Stimulated activated CD4-positive, alpha-beta T cell treated with anti-CD3 and anti-CD28 coated beads, Interleukin-1b, Interleukin-23, amount 100 ng/mL, for 1 hour (primary cell): ENCODE measurements at places on chromosomes 2 and 18.

DNA sequence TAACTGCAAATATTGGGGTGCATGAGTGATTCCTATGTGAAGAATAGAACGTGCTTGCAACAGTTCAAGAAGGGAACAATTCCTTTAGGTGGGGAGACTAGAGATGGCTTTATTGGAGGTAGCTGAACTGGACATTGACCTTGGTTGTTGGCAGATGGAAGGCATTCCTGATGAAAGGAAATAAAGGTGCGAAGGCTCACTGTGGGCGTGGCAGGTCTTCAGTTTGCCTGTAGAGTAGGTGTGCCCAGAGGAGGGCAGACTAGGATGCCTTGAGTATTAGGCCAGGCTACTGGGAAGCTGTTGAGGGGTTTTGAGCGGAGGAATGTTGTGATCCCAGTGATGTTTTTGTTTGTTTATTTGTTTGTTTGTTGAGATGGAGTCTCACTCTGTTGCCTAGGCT lies 2.8 kb downstream of the SPR start:
- DNase-seq: no peak

DNA sequence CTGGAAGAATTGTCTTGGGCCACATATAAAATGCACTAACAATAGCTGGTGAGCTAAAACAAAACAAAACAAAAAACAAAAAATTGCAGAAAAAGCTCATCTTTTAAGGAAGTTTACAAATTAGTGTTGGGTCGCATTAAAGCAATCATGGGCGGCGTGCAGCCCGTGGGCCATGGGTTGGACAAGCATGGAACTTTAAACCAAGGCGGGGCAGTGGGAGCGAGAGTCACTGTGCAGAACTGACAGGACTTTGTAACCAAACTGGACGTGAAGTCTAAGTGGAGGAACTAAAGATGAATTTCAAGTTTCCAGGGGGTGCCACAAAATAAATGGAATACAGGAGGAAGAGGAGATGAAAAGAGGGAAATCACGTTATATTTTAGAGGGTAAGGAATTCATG lies 80.7 kb downstream of the PSMG2 start:
- no peak for DNase-seq

DNA sequence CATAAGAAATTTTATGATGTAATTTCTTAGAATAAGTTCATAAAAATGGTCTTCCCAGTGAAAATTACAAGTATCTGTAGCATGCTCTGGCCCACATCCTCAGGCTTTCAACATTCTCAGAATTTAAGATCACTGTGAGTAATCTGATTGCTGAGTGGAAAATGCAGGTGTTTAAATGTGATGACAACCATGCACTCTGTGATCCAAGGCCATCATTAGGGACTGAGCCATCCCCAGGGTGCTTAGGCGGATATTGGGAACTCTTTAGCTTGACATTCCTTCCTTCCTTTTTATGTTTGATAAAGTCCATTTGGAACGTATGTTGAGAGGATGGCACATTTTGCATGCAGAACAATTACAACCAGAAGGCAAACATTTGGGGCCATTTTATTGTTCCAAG lies 95.5 kb downstream of the ARL4C start:
- no peak for DNase-seq

- DNase-seq: no peak
These were observed 234.6 kb upstream of the SIX3 start for GRCh38 chr2:44706681-44707553.

GRCh38 chr2:193463011-193463410 lies 1268.3 kb upstream of the TMEFF2 start:
- DNase-seq: no peak

DNA sequence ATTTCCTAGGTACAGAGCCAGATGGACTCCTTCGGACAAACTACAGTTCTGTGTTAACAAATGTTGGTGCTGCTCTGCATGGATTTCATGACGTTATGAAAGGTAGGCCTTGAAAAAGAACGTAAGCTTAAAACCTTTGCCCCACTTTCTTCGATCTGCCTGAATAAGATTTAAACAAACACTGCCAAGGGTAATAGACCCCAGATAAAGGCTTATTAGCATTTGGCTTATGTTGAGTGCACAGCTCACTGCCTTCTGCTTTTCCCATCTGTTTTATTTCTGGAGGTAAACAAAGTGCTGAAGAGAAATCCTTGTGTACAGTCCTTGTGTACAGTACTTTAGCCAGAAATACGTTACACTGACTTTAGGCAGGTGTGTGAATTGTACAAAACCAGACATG lies 50.0 kb upstream of the STON1 start:
- DNase-seq: no peak

- no peak for DNase-seq
These were observed 133.7 kb downstream of the CBLN2 start for GRCh38 chr18:72410399-72410798.
